ENCODE measurements at places on chromosomes 6 and 20. TPM values are rescaled to one million over a fixed set of nuclear protein-coding genes. Genes with fewer than 3 reads are reported as not detected.
A peak's percentile ranks its signal among the peaks of the same experiment; 100 is the strongest.

Gene BLTP3A
- polyA plus RNA-seq = 4.2 TPM

Gene PTGIS
- not detected for polyA plus RNA-seq

Gene FILIP1
- not detected for polyA plus RNA-seq

Gene SERPINB1
- 88.5 TPM for polyA plus RNA-seq

Gene CRISP3
- not detected for polyA plus RNA-seq

Gene PI3
- polyA plus RNA-seq = not detected

Gene DDX43
- not detected for polyA plus RNA-seq

Gene CD2AP
- 11.7 TPM for polyA plus RNA-seq

Gene C20orf173
- not detected for polyA plus RNA-seq

GRCh38 chr20:31494131-31494530 is 19.0 kb downstream of the REM1 start:
- DNase-seq = no peak

GRCh38 chr20:60930023-60930790 is 321.9 kb upstream of the CDH4 start:
- no peak for DNase-seq

DNA sequence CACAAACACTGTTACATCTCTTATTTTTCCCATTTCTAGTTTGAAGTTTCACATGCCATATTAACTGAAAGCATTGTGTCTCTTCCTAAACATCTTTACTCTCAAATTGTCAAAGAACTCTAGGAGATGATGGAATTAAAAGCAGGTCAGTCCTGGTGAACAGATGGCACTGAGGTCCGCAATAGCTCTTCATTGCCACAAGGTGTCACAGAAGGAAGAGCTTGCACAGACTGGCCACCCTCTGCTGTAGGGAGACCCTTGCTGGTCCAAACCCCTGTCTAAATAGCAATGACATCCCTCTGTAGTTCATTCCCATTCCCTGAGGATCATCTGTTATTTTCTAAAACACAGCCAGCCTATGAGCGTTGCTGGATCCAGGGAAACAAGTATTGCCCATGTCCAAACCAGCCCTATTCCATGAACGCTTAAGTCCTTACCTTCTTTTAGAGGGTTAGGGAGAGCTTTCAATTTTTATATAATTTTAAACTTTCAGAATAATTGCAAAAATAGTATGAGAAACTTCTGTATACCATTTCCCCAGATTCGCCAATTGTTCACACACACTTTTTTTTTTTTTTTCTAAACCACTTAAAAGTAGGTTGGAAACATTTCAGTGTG is 10.1 kb upstream of the HDAC2 start:
- no peak for DNase-seq

DNA sequence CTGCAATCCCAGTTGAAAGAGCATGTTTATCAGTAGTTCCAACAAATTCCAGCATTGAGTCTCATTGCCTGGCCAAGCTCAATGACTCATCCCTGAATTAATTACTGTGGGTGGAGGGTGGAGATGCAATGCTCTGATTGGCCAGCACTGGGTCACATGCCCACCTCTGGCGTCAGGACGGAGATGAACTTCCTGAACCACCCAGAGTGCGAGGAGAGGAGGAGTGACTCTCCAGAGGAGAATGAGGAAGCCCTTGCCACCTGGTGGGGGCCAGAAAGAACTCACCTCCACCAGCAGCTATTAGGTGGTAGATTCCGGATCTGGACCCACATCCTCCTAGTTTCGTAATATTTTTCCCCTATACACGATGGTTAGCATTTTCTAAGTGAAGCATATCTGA is 283.9 kb downstream of the TBC1D7 start:
- DNase-seq = no peak

- DNase-seq = no peak
Observed at GRCh38 chr6:137601471-137601870, 107.3 kb upstream of the OLIG3 start.

DNA sequence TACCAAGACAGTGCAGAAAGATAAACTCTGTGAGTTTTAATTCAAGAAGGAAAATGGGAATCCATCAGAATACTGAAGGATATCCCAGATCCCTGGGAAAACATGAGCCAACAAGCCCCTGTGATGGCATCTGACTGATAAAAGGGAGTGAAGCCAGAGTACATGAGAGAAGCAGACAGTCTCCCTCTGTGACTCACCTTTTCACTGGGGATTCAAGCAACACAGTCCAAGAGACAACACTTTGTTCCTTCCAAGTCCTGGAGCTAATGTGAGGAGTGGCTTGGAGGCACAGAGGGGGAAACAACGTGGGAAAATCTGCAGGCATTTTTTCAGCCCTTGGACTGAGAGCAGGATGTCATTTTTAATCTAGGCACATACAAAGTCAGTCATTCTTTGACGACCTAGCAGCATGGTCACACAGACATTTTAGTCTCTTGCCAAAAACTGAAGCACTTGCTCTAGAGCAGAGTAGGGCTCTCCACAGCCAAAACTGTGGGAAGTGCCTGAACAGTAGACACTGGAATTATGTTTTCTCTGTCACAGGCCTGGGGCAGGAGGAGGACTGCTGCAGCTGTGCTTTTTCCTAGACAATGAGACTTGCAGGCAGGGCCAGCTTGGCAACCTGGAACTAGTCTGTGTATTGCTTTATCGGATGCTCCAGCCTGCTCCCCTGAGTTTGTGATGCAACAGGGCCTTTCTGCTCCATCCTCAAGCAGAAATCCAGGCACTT is 465.0 kb upstream of the GJE1 start:
- no peak for DNase-seq

DNA sequence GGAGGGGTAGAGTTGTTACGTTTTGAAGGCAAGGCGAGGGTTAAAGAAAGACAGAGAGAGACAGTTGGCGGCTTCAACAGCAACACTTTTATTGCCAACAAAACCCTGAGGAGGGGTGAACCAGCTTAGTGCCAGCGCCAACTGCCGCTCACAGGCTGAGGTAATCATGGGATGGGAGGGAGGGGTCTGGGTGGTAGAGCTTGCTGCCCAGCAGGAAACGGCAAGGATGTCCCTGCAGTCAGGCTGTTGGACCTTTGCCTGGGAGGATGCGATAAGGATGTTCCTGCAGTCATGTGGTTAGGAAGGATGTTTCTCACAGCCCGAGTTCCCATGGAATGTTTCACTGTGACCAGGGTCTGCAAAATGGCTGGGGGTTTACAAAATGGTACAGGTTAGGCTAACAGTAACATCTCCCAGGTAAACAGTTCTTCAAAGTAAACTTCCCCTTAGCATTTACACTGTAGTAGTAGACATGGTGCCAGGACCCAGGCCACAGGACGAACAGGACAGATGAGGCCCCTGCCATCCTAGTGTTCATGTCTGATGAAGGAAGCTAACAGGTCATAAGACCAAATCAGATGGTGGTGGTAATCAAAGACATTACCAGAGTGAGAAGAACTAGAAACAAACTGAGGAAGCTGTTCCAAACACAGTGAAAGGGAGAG is 647.3 kb upstream of the DEFB115 start:
- DNase-seq = no peak

DNA sequence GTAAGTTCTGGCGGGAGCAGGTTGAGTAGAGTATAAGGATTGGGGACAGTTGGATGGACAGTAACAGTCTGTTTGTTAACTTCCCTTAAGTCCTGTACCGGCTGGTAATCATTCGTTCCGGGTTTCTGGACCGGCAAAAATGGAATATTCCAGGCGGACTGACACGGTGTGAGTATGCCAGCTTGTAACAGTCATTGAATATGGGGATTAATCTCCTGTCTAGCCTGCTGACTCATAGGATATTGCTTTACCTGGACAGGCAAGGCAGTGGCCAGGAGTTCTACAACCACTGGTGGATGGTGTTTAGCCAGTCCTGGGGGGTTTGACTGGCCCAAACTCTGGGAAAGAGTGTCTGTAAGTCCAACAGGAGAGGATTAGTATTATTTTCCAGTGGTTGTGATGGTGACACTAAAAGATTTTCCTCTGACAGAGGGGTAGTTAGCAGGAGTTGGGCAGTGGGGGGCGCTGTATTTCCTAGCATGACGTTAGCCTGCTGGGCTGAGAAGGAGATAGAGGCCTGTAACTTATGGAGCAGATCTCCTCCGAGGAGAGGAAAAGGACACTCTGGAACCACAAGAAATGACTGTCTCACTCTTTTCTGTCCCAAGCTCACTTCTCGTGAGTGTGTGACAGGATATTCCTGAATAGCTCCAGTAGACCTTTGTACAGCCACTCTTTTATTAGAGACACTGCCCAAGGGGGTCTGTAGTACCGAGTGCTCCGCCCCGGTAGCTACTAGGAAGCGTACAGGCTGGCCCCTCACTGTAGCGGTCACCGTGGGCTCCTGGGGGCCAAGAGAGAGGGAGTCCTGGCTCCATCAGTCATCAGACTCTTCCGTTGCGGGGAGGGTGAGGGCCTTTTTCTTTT is 152.2 kb downstream of the TRIM27 start:
- no peak for DNase-seq

DNA sequence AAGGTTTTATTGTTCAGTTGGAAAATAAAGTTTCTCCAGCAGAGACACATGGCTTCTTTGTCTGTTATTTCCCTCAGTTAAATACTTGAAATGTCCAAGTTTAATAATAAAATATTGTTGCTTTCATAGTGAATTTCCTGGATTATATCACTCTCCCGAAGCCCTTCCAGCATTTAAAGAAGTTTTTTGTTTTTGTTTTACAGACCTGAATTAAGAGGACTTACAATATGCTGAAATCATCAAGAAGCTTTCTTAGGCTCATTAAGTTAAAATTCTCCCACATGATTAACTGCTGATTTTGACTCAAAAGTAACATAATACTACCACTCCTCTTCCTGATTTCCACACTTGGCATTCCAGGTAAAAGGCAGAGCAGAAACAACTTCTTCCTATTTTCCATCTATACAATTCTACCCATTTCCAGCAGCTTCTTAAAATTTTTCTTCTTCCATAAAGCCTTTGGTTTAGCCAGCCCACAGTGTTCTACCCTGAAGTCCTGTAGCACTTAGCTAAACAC is 35.8 kb downstream of the PDSS2 start:
- no peak for DNase-seq

GRCh38 chr6:141482796-141483597 is 649.7 kb upstream of the GJE1 start:
- DNase-seq = no peak

GRCh38 chr6:130679684-130680083 is 147.5 kb upstream of the SMLR1 start:
- DNase-seq = no peak

DNA sequence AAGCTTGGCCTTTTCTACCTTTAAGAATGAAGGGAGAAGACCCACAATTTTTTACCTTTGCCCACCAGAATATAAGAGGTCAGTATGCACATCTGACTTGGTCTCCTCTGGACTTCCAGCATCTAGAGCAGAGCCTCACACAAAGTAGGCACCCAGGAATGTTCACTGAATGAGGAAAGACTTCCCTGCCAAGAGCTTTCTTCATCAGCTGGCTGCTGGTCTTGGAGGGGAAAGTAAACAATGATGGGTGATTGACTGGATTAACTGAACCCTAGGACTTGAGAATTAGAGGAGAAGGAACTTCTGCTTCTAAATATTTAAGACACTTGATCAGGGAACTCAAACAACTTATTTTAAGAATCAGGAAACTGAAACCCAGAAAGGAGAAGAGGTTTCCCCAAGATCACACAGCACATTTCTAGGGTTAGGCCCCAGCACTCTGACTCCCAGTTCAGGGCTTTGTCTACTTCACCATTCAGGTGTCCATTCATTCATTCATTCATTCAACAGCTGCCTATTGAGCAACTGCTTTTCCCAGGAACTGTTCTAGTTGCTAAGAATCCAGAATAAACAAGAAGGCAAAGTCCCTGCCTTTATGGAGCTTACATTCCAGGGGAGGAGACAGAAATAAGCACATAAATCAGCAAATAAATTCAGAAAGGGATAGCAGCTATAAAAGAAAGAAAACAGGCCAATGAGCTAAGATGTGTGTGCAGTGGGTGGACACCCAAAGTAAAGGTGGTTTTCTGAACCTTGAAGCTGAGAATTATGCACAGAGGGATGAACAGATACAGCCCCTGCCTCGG is 216.9 kb upstream of the LRFN2 start:
- DNase-seq = peak; percentile 5

- no peak for DNase-seq
Observed at GRCh38 chr6:1872649-1873131, 263.0 kb downstream of the FOXC1 start.

DNA sequence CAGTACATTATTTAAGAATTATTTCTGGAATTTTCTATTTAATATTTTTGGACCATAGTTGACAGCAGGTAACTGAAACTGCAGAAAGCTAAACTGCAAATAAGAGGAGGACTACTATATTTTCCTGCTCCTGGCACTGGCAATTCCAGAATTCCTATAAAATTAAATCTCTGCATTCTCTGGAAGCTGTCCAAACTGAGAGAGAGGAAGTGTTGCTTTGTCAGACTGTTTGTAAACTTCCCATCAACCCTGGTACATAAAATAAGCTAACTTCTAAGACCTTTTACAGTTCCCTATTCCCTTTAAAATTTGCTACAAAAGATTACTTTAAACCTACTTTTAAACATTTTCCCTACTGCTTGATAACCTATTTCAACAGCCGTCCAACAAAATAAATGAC is 196.1 kb upstream of the RUNX2 start:
- no peak for DNase-seq

DNA sequence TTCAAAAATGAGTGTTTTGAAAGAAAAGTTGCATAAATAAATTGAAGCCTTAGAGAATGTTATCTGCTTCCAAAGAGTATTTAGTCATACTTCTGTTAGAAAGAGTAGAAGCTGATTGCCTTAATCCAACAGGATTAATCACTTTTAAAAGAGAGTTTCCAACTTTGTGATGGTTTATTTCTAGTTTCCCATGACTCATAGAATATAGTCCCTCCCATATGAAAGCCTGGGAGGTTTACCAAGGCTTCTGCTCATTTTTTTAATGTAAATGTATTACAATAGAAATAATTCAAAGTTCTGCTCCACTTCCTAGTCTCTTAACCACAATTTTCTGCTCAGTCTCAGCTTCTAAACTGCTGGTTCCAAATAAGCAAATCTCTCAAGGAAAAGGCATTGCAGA is 118.0 kb upstream of the IRAK1BP1 start:
- DNase-seq = no peak

DNA sequence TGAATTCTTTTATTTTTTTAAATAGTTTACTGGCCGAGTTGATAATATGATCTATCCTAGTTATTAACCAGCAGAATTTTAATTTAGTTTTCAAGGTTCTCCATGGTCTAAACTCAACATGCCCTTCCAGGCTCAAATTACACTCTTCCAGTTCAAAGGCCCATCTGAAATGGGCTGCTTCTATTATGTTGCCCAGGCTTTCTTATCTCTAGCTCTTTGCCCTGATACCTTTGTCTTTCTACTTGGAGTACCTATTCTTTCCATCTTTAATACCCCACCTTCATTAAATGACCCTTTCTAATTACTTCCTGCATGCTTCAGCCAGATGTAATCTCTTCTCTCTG is 541.2 kb upstream of the FLRT3 start:
- DNase-seq = no peak
